ENCODE measurements at places on chromosomes 3 and 15.

DNA sequence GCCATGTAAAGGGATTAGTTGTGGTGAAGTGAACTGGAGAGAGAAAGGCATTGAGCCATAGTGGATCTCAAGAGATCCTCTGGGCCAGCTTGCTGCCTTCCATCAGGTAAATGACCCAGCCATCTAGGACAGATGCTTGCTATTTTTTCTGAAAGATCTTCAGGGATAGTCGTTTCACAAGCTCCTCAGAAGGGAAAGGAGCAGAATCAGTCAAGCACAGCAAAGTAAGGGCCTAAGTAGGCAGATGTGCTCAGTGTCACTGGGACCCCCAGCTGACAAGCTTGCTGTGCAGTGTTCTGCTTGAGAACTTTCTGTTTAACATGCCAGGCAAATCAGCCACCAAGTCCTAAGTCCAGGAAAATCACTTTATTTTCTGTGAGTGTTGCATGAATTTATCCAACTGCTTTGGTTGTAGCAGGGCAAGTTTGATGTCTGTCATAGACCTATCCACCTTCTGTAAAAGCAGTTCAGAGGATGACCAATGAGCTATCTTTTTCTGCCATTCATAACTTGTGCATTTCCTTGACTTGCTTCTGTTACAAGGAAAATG lies 319.8 kb downstream of the IL5RA start:
- DNase-seq, result no peak

- no peak for DNase-seq
These were observed 586.9 kb upstream of the SGO1 start for GRCh38 chr3:20772869-20773268.

- DNase-seq, result no peak
These were observed 54.1 kb upstream of the CCR2 start for GRCh38 chr3:46299608-46300460.

DNA sequence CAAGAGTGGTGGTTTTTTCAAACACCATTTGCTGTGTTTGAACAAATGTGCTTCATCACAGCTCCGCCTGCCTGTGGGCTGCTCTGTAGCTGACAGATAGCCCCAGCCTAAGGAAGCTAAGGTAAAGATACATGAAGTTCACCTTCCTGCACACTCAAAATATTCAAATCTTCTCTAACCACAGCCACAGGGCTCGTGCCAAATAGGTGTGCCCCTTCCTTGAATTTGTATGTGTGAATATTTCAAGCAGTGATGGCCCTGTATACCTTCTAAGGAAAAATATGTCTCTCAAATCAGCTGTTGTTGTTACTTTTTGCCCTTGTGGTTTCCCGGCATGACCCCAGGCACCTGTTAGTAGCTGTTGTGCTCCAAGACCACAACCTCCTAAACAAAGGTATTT lies 92.8 kb downstream of the CCNL1 start:
- no peak for DNase-seq

Measured in dermis microvascular lymphatic vessel endothelial cell (primary cell).